RWPE2 (cell line): ENCODE measurements at places on chromosomes 16 and 17.

DNA sequence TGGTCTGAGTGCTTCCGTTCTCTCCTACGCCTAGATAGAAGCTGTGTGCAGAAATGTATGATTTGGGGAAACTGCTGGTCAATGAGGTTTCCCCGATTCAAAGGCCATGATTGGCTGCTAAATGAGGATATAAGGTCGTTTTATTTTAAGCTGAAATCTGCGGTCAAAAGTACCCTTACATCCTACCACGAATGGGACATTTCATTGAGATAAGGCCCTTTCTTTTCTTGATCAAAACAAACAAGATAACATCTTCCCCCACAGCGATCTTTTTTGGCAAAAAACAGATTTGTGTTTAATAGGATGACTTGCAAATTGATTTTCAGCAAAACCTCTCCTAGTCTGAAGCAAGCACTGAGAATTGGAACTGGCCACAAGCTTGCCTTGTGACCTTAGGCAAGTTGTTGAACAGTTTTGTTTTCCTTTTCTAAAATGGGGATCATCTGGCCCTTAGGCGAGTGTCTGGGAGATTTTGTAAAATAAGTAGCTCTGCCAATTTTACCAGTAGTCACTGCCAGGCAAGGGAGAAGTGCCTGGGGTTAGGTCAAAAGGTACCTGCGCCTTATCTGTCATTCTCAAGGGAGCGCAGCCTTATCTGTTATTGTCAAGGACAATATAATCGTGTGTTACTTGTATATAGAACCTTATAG, 635 bp downstream of the SCPEP1 start:
- DNase-seq, result no peak

- DNase-seq, result no peak
Observed at GRCh38 chr16:88531931-88532433, 38.2 kb upstream of the ZC3H18 start.

DNA sequence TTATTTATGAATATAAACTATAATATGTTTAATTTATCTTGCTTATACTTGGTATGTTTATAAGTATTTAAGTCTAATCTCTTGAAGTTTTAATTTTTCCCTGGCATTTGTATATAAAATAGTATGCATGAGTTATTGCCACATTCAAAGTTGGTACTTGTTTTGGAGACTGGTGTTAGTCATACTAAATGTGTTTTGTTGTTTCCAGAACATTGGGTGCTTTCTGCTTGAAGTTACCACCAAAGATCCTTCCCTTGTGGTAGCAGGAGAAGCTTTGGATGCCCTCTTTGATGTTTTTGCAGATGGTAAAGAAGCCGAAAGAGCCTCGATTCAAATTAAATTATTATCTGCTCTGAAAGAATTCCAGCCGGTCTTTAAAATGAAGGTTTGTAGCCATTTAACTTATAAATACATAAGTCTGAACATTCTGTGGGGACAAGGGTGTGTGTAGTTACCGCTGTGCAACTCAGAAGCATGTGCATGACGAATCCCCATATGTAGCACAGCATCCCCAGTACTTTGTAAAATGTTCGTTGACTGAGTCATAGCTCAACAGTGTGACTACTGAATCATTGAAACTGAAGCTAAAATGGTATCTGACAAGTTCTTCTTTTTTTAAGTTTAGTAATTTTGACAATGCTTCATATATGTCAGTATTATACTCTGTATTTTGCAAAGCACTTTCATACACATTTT, 36.4 kb downstream of the HEATR3 start:
- DNase-seq, result no peak

DNA sequence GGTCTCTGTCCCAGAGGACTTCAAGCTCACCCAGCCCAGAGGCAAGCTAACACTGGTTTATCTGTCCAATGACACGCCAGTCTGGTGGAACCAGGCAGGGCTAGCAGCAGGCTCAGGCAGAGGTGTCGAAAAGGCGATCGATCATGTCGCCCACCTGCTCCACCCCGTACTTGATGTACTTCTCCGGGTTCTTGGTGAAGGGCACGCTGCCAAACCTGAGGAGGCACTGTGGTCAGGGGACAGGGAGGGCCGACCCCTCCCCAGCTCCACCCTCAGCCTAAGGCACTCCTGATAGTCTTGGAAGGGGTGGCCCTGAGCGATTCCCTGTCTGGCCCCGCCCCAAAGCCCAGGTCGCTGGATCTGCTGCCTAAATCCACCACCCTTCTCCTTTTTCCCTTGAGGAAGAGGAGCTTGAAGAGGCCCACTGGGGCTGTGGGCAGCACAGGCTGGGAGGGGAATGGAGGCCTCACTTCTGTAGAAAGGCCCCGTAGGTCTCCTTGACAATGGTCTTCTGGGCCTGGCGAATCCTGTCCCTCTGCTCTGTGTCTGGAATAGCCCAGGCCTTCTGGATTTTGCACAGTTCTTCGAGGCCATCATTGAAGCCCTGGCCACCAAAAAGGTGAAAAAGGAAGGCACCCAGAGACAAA, 4.7 kb downstream of the ZACN start:
- DNase-seq, result no peak

DNA sequence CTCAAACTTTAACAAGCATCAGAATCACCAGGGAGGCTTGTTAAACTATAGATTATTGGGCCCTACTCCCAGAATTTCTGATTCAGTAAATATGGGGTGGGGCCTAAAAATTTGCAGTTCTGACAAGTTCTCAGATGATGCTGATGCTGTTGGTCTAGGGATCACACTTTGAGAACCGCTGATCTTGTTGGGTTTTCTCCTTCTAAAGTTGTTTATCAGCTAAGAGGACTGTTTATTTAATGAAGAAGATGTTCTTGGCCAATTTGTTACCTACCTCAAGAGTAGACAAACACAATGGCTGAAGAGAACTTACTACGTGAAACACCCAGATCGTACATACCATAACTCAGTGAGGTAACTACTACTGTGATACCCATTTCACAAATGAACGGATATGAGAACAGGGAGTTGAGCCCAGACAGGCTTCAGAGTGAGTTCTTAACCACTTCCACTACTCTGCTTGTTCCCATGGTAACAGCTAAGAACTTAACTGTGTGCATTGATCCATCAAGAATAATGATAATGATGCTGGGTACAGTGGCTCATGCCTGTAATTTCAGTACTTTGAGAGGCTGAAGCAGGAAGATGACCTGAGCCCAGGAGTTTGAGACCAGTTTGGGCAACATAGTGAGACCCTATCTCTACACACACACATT, 85.3 kb upstream of the NSRP1 start:
- DNase-seq, result no peak

GRCh38 chr17:6420173-6420641, 14.7 kb downstream of the AIPL1 start:
- no peak for DNase-seq

DNA sequence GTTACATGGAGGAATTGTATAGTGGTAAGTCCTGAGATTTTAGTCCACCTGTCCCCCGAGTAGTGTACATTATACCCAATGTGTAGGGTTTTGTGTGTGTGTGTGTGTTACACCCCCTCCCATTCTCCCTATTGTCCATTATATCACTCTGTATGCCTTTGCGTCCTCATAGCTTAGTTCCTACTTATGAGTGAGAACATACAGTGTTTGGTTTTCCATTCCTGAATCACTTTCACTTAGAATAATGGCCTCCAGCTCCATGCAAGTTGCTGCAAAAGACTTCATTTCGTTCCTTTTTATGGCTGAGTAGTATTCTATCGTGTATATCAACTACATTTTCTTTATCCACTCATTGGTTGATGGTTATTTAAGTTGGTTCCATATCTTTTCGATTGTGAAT, 635 bp upstream of the FA2H start:
- no peak for DNase-seq

GRCh38 chr16:57682809-57683635, 11.6 kb upstream of the DRC7 start:
- DNase-seq, result no peak

GRCh38 chr17:7192271-7192937, 13.2 kb upstream of the ASGR1 start:
- no peak for DNase-seq

DNA sequence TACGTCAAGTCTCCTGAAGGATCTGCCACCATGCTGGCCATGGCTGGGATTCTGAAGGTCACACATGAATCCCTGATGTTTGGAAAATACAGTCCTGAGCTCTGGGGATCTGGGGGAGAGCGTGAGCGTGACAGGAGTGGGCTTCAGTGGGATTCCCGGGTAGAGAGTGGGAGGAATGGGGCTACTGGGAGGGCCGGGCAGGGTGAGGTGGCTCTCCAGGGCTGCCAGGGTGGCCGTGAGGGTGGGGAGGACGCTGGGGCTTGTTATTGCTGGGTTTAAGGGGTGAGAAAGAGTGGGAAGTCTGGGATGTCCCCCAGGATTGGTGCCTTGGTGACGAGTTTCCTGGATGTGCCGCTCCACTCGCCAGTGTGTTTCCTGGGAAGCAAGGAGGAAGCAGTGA, 31.3 kb downstream of the FOXL1 start:
- no peak for DNase-seq

- DNase-seq, result no peak
Observed at GRCh38 chr17:31842195-31843069, 16.6 kb downstream of the COPRS start.

GRCh38 chr17:54269881-54270280, 447.2 kb downstream of the KIF2B start:
- no peak for DNase-seq

DNA sequence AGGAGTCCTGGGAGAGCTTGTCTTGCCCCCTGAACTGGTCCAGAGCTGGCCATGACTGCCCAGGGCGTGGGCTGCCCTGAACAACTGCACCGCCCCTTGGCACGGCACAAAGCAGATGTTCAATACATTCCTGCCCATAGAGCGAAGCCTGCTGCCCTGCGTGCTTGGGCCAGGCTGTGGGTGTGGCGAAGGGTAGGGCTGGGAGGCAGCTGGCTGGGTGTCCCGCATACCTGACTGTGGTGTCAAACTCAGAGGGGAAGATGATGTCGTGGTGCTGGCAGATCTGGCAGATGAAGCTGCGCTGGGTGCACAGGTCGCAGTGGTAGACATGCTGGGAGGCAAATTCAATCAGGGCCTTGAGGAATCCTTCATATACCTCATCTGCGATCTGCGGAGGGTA, 124.2 kb upstream of the SMURF2 start:
- no peak for DNase-seq

- no peak for DNase-seq
Observed at GRCh38 chr16:50741225-50741780, 583 bp upstream of the CYLD start.

DNA sequence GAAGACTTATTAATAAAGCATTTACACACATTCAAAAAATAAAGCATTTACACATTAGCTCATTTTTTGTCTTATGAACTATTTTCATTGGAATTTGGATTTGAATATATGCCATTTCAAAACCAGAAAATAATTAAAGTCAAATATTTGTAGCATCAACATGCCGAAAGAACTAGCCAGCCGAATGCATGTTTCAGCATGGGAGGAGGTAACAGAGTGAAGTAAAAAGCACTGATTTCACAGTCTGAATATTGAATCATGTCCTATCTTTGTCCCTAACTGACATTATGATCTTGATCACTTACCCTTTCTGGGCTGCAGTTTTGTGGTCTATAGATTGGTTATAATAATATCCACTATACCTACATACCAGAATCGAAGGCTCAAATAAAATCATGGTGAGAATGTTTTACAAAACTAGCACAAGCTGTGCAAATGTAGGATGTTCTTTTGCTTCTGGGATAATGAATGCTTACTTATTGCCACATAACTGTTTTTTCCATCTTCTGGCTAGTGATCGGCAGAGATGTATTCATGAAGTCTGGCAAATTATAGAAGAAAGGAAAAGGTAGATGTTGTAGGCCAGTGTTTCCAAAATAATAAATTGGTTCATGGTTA, 84.7 kb downstream of the TUBD1 start:
- no peak for DNase-seq

GRCh38 chr16:86692426-86692825, 114.1 kb downstream of the FOXL1 start:
- no peak for DNase-seq

GRCh38 chr16:15704545-15704987, 54.5 kb downstream of the NDE1 start:
- no peak for DNase-seq

DNA sequence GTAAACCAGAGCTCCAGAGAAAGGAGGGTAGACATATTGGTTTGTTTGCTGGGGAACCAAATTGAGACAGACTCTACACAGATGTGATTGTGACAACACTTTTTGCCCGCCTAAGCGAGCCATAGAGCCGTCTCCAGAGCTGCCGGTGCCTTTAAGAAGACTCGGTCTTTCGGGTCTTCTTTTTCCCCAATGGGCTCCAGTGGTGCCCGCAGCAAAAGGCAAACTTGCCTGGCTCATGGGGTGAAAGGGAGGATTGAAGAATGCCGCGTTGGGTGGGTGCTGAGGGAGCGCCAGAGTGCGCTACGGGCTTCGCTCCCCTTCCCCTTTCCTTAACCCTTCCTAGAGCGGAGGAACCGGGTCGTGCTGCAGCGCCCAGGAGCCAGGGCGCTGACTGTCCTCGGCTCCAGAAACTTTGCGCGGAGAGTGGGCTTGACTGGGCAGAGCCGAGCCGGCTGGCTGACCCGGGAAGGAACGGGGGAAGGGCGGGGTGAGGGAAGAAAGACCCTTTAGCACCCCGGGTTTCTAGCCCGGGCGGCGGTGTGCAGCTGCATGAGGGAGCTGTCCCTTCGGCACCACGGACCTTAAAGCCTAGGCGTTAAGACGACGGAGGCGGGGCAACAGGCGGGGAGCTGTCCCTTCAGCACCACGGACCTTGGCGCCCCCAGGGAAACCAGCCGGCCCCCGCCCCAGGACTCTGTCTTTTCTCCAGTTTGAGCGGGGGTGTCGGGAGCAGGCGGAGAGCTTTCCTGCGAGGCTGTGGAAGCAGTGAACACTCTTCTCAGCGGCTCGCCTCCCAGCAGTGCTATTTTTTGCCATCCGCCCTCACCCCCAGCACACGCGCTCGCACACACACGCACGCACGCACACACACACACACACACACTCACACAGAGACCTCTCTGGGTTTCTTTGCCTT, at the start of gene CACNG3:
TSS of gene CACNG3 (plus strand) at position 880 of the 916 bp plus-strand sequence. CDS start 420 bp downstream, outside the sequence.
- peak; percentile 62 for DNase-seq

GRCh38 chr17:42459256-42459800, 650 bp downstream of the ATP6V0A1 start:
- DNase-seq, result no peak

DNA sequence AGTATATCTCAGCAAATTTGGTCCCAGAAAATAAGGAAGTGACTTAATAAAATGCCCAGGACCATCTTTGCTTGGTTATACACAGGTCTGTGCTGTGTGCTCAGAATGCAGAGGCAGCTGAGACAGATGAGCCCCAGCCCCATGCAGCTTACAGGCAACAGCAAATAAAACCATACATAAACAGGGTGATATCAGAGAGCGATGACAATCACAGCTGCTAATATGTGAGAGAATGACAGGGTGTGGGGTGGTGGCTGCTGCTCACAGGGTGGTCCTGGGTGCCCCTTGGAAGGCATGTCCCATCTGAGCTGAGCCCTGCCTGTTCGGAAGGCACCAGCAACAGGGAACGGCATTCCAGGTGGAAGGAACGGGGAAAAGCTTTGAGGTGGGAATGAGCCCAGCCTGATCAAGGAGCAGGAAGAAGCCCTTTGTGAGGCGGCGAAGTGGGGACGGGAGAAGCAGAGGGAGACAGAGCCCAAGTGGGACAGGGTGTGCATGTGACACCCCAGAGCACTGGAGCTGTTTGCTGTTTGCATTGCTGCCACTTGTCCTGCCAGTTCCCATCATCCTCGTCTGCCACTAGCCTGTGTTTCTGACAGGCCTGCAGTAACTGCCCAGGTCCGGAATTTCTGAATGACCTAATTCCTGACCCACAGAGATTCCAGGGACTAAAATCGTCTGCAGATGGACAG, 150.5 kb downstream of the KATNIP start:
- peak; percentile 2 for DNase-seq

GRCh38 chr17:8156246-8156992, 4.2 kb upstream of the PER1 start:
- DNase-seq, result peak; percentile 100
